ENCODE measurements at places on chromosomes 7 and 10.

DNA sequence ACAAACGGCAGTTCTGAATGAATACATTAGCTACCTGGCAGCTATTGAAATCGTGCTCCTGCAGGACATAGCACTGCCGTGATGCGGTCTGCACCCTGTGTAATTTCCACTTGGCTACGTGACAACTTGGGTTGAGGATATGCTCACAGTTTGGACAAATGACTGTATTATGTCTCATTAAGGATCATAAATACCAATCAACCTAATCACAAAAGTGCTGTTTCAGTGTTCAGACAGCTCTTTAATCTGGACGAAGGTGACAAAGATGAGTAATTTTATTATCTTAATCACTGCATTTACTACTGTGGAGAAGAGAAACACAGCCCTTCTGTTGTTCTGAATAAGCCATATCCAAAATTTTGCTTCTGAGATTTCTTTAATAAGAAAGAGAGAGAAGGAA, 210.8 kb upstream of the PFKP start:
- no peak for DNase-seq

- no peak for DNase-seq
These were observed 83.5 kb upstream of the GNA12 start for GRCh38 chr7:2927592-2927991.

GRCh38 chr10:32618482-32618881, 172.5 kb downstream of the CCDC7 start:
- no peak for DNase-seq

GRCh38 chr10:63765126-63765525, 243.9 kb downstream of the REEP3 start:
- DNase-seq = no peak

DNA sequence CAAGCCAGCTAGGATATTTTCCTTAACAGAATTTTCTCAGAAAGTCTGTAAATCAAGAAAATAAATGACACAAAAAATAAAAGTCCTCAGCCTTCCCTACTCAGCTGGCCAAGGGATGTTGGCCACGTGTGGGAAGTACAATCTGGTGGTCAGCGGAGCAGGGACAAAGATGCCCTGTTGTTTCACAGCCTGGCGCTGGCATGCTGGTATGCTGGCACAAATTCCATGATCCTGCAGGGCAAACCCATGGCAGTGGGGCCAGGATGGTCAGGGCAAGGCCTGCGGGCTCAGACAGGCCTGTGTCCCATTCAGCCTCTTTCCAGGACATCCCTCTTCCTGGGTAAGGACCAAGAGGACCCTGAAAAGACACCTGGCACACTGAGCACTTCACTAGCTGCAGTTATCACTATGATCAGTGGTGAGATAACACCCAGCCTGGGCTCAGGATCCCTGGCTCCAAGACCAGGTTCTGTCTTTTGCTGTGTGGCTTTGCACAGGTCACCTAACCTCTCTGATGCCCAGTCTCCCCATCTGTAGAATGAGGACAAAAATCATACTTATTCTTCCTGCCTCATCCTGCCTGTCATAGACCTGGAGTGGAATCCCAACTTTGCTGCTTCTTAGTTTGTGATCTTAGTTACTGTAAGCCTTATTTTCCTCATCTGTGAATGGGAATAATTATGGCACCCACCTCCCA, 10.8 kb upstream of the HSPA12A start:
- no peak for DNase-seq

DNA sequence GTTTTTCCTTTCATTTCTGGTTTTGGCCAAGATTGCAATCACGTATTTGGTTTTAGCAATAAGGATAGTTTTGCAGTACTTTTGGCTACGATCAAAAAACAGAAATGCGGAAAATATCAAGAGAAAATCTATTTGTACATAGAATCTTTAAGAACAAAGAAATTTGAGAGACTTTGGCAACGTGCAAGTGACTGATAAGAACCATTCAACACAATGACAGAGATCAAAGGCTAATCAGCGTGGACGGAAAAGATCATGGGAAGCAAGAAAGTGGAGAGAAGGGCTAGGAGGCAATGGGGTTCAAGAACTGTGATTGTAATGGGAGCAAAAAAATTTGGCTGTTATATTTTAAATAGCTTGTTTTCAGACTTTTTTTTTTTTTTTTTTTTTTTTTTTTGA, 16.2 kb upstream of the LRRN3 start:
- DNase-seq = no peak

DNA sequence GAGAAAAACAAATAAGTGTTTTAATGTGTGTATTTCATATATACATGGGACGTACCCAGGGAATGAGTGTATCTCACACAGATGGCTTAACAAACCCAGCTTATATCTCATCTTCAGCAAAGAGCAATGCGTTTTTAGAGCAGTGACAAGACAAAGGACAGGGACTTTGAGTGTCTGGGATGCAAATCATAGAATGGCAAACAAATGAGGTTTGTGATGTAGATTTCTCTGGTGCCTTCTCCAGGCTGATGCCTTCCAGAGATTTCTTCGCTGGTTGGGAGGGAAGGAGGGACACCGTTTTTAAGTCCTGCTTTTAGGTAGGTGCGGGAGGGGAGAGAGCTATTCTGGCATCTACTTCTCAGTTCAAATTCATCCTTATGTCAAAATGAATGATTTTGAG, 16.6 kb downstream of the LANCL2 start:
- DNase-seq = no peak

DNA sequence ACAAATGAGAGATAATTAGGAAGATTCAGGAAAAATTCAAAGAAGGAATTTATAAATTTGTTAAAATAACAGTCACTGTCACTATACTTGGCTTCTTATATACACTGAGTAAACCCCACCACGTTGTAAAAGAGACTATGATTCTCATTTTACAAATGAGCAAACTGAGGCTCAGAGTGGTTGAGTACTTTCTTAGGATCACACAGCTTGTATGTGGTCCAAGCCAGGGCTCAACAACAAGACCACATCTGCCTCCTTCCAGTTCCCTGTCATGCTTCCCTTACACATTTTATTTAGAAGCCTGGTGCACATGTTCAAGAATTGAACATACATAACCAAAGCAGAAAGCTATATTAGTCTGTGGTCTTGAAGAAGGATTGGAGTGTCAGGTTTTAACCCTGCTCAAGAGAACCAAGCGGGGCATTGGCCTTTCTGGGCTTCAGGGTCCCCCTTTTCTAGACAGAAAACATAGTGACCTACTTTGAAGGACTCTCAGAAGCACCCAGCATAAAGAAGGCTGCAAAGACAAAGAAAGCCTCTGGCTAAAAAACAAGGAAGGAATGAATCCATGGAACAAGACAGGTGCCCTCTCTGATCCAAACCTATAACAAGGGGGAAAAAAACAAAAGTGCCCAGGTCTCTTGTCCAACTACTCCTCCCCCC, 846 bp downstream of the MRLN start:
- no peak for DNase-seq

DNA sequence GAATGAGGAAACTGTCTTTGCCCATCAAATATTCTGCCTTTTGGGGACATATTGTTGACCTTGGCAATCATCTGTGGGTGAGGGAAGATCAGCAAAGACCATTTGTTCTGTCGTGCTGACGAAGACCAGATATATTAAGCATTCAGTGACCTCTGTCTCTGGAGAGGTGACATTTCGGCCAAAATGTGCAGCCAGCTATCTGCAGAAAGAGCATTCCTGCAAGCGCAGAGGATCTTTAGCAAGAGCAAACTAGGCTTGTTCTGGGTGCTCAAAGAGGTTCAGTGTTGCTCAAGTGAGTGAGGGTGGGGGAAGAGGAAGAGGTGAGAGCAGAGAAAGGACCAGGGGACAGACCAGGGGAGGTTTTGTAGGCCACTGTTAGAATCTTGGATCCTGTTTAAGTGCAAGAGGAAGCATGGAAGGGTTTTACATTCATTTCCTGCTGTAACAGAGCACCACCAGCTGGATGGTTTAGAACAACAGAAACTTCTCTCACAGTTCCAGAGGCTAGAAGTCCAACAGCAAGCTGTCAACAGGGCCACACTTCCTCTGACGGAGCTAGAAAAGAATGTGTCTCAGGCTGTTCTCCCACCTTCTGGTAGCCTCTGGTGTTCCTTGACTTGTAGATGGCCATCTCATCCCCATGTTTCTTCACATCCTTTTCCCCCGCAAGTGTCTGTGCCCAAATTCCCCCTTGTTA, 11.2 kb downstream of the C10orf120 start:
- DNase-seq = no peak

Data from 8988T (cell line).